Activated T-helper 1 cell treated with anti-CD3 and anti-CD28 coated beads, Interleukin-12 subunit alpha, Interleukin-12 subunit beta, Interleukin-2, Interleukin-4 antibody, amounts not matched to agents 30 ng/mL and 10 ng/mL and 1 ng/mL, durations not matched to agents 14 hours and 24 hours and 36 hours (primary cell): ENCODE measurements at places on chromosomes 1 and 21. TPM values are rescaled to one million over a fixed set of nuclear protein-coding genes. Genes with fewer than 3 reads are reported as not detected.

Gene SPATA1
- 1.2 and 1.3 TPM in 2 replicates for total RNA-seq

Gene CNN3
- 1.4 and 1.9 TPM in 2 replicates for total RNA-seq

Gene MAP10
- total RNA-seq, result 3.3 and 3.4 TPM in 2 replicates

Gene RBP7
- total RNA-seq, result not detected in 2 replicates

Gene PROK1
- total RNA-seq, result not detected in 2 replicates

Gene ADORA3
- 0.10 and 0.20 TPM in 2 replicates for total RNA-seq

Gene LCA5L
- not detected in 2 replicates for total RNA-seq

Gene CR1L
- total RNA-seq, result not detected in 2 replicates

Gene GJA4
- total RNA-seq, result not detected in 2 replicates

Gene NEK2
- 13.9 and 18.9 TPM in 2 replicates for total RNA-seq

Gene SPATA46
- total RNA-seq, result not detected in 2 replicates

Gene PCAT6
- total RNA-seq, result 1.1 and 1.7 TPM in 2 replicates

Gene HMGN1
- 313 and 314 TPM in 2 replicates for total RNA-seq

Gene ZBED6
- 19.8 and 21.3 TPM in 2 replicates for total RNA-seq

Gene BTBD8
- total RNA-seq, result 0.91 and 1.0 TPM in 2 replicates

Gene FAM163A
- total RNA-seq, result not detected in 2 replicates

Gene TEX35
- total RNA-seq, result not detected in 2 replicates

Gene MAB21L3
- total RNA-seq, result not detected in 2 replicates

Gene CD247
- 237 and 238 TPM in 2 replicates for total RNA-seq

Gene GJC2
- total RNA-seq, result 0.61 and 0.93 TPM in 2 replicates

Gene NENF
- 29.7 and 32.5 TPM in 2 replicates for total RNA-seq

Gene LINGO4
- 0.07 and 0.10 TPM in 2 replicates for total RNA-seq

Gene GJB5
- total RNA-seq, result not detected in 2 replicates
